ENCODE measurements at places on chromosomes 7 and 10.

DNA sequence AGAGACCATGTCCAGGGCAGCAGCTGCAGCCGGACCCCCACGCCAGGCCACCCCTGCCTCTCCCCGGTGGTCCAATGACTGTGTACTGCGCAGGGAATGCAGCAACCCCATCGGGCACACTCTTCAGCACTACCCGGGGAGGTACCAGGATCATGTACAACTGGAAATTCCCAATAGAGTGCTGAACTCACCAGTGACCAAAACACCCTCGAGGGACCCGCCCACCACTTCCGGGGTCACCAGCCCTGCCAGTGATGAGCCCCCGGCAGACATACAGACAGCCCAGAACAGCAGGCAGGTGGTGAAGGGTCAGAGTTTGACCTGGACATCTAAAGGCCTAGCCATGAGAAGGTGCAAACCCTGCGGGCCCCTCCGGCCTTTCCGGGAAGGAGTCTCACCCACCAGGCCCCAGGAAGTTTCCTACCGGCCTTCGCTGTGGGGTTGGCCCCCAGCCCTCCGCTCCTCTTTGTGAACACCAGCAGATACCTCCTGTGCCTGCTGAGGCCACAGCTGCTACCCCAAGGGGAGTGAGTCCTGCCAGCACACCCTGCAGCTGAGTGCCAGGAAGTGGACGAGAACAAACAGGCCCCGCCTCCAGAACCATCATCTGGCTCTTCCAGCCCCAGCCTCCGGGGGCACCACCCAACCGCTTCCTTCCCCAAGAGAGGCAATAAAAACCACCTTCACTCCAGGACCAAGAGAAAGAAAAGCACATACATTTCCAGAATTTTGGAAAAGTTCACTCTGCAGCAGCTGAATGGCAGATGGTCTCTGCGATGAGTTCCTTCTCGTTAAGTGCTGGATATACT, 5.0 kb upstream of the ANKRD61 start:
- no peak for DNase-seq

DNA sequence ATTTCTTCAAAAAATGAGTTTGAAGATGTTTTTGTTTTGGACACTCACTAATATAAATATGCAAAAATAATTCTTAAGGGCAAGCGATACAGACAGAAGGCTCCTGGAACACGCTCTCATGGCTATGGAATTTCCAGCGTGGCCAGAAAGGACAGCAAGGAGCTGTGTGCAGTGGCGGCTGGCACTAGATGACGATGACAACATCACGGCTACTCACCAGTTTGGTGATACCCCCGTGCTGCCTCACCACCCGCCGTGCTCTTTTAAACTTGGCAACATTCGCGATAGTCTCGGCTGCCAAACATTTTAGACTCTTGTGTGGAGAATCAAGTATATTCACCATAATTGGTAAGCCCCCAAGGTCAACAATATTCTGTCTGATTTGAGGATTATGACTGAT, 54.9 kb downstream of the ODAD2 start:
- no peak for DNase-seq

DNA sequence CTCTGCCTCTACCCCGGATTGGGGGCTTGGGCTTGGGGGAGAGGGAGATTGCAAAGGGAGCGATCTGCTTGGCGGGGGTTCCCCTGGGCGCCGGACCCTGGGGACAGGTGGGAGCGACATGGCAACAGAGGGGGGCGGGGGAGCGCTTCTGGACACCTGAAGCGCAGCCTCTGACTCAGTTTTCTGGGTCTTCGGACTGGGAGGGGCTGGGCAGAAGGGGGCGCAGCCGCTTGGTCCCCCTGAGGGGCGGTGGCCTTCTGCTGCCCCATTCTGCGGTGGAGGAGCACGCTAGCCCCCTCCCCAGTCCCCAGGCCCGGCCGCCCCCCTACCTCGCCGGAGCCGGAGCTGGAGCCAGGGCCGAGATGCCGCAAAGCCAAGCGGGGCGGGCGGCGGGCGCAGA, 380 bp downstream of the NAT16 start:
- DNase-seq, result no peak

- DNase-seq, result no peak
Measured at GRCh38 chr10:101218351-101219138, 10.7 kb downstream of the LBX1 start.

DNA sequence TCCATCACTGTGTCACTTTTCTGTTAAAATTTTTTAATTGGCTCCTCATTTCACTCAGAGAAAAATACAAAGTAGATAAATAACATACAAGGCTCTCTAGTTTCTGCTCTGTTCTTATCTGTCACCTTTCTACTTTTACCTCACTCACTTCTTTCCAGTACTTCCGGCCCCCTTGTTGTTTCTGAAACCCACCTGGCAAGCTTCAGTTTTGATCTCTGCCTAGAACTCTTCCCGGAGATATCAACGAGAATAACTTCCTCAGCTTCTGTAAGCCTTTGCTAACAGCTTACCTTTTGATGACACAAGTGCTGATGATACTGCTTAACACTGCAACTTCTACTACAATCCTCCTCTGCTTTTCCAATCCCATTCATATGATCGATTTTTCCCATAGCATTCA, 566.2 kb downstream of the PCDH15 start:
- DNase-seq, result no peak

GRCh38 chr7:45695249-45695995, 121.3 kb downstream of the ADCY1 start:
- no peak for DNase-seq

All from NCI-H187 treated with DMSO at 0.1 percent for 48 hours (cell line).